ENCODE measurements at places on chromosomes 16 and 17. TPM values are rescaled to one million over a fixed set of nuclear protein-coding genes. Genes with fewer than 3 reads are reported as not detected.

MYH1 gene
- total RNA-seq: not detected

EPX gene
- not detected for total RNA-seq

TP53TG3F gene
- not detected for total RNA-seq

CCDC200 gene
- not detected for total RNA-seq

MYOCD gene
- 1.4 TPM for total RNA-seq

MEOX1 gene
- not detected for total RNA-seq

KRT27 gene
- not detected for total RNA-seq

MILR1 gene
- total RNA-seq: 0.91 TPM

WFIKKN1 gene
- total RNA-seq: 0.89 TPM

MRPS23 gene
- 61.3 TPM for total RNA-seq

TPSAB1 gene
- total RNA-seq: not detected

KRTAP4-5 gene
- total RNA-seq: not detected

P2RX1 gene
- not detected for total RNA-seq

RAB26 gene
- 1.2 TPM for total RNA-seq

DBNDD1 gene
- 18.1 TPM for total RNA-seq

TNFRSF17 gene
- total RNA-seq: not detected

TAF15 gene
- total RNA-seq: 153 TPM

Data from astrocyte (in vitro differentiated cells and primary cell).